ENCODE measurements at places on chromosomes 12 and 14.
A peak's percentile ranks its signal among the peaks of the same experiment; 100 is the strongest.

GRCh38 chr12:42584651-42585111, 4.9 kb downstream of the PRICKLE1 start:
- no peak for DNase-seq

GRCh38 chr14:86944434-86944833, 1048.5 kb downstream of the GALC start:
- no peak for DNase-seq

GRCh38 chr12:6916426-6917200, 2.2 kb downstream of the ENO2 start:
- DNase-seq: no peak

- no peak for DNase-seq
Observed at GRCh38 chr12:109797905-109798669, 35.1 kb downstream of the TRPV4 start.

- DNase-seq: no peak
Observed at GRCh38 chr12:105060715-105061378, 23.4 kb downstream of the ALDH1L2 start.

- no peak for DNase-seq
Observed at GRCh38 chr14:37595809-37596621, 586 bp downstream of the TTC6 start.

DNA sequence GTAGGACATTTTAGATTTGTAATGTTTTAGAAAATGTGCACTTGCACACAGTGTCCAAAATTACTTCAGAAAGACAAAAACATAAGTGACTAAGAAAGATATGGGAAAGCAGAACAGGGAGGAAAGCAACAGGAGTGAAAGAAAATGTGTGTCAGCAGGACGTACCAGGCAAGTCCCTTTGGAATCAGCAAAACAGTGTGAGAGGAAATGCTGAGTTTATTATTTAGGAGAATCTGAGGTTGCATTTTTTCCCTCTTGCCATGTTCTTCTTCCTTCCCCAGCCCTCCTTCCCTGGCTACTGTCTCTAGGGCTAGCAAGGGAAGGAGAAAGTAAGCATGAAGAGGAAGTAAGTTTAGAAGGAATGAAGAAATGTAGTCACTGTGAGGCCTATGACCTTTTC, 67.7 kb upstream of the CD163 start:
- no peak for DNase-seq

DNA sequence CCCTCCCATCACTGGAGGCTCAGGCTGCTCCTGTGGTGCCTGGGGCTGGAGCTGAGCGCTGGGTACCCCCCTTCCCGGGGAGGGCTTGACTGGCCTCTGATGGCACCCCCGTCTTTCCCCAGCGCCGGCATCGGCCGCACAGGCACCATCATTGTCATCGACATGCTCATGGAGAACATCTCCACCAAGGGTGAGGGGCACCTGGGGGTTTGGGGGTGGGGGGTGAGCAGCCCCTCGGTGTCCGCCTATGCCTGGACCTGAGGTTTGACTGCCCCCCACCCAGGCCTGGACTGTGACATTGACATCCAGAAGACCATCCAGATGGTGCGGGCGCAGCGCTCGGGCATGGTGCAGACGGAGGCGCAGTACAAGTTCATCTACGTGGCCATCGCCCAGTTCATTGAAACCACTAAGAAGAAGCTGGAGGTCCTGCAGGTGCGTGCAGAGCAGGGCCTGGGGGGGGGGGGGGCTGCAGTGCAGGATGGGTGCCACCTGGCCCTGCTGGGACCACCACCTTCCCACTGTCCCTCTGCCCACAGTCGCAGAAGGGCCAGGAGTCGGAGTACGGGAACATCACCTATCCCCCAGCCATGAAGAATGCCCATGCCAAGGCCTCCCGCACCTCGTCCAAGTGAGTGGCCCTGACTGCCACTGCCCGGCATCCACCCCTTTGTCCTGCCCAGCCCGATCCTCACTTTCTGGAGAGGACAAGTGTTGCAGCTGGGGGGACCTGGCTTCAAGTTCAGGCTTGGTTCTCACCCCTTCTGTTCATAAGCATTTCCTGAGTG, 8.8 kb downstream of the PTPN6 start:
- DNase-seq: no peak

GRCh38 chr14:79937433-79937832, 273.9 kb downstream of the DIO2 start:
- no peak for DNase-seq

- no peak for DNase-seq
Observed at GRCh38 chr14:56660677-56661389, 81.2 kb downstream of the TMEM260 start.

DNA sequence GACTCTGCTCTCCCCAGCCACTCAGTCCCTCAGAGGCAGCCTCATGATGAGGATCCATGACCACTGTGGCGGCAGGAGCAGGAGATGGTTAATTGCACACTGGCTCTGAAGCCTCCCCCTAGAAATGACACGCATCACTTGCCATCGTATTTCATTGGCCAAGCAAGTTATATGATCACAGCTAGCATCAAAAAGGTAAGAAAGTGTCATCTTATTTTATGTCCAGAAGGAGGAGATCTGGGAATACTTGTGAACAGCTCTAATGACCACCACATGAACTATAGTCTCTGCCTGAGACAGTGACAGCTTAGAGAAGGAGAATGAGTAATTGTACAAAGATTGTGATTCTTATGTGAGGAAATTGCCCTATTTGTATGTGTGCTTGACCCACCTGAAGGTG, 363.4 kb downstream of the NUAK1 start:
- DNase-seq: peak; percentile 46

DNA sequence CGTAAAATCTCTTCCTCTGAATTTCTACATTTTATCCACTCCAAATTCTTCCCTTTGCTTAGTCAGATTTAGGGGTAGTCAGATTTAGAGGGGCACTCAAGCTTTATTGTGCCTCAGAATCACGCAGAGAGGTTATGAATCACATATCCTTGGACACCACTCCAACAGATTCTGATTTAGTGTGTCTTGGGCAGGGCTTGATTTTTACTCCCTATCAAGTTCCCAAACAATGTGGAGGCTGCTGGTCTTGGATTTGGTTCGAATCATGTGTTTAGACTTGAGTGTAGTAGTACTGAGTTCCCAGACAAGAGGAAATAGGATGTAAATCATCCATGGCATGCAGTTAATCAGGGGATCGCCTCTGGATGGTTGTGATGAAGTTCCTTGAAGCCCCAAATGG, 298.1 kb upstream of the CLEC14A start:
- DNase-seq: no peak
